ENCODE measurements at places on chromosomes 3 and 15.

DNA sequence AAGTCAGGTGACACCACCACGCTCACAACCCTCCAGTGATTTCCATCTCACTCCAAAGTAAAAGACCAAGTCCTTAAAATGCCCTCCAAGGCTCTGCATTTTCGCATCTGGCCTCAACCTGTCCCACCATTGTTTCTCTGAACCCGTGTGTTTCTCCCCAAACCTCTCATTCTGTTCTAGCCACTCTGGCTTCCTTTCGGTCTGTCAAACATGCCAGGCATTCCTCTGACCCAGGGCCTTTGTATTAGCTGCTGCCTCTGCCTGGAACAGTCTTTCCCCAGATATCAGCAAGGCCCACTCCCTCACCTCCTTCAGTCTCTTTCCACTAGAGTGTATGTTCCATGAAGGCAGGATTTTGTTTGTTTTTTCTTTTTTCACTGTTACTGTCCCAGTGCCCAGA lies 16.0 kb downstream of the MAP2K5 start:
- no peak for DNase-seq

GRCh38 chr3:77014226-77014625 lies 25.7 kb upstream of the ROBO2 start:
- no peak for DNase-seq

GRCh38 chr3:30625541-30626438 lies 19.4 kb downstream of the TGFBR2 start:
- no peak for DNase-seq

- DNase-seq, result no peak
Observed at GRCh38 chr15:75104804-75105557, 81.6 kb downstream of the PPCDC start.

DNA sequence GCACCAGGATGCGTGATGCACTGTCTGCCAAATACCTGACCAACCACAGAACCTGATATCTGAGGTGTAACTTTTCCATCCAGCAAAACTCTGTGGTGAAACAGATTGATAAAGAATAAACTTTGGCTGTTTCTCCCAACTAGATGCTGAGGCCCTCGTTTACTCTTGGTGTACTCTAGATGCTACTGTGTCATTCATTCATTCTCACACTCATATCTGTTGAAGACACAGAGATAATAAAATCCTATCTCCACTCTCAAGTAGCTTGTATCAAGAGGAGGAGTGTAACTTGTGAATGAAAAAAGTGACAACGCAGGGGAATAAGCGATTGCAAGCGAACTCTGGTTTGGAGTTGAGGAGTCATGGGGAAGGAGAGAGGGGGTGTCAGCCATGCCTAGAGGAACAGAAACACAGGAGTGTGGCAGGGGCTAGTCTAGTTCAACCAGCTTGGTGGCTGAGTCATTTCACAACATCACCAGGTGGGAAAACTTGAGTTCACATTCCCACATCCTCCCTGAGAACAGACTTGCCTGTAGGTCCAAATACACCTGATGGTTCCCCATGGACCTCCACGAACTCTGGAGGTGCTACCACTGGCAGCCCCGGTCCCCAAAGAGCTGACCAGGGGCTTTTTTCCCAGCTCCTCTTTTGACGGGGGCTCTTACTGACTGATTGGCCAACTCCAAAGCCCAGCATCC lies 73.3 kb upstream of the SNRK start:
- DNase-seq, result no peak

GRCh38 chr15:56736308-56736707 lies 3.0 kb upstream of the ZNF280D start:
- no peak for DNase-seq

- DNase-seq, result peak; percentile 29
Observed at GRCh38 chr15:74614744-74615507, 710 bp upstream of the CLK3 start.

DNA sequence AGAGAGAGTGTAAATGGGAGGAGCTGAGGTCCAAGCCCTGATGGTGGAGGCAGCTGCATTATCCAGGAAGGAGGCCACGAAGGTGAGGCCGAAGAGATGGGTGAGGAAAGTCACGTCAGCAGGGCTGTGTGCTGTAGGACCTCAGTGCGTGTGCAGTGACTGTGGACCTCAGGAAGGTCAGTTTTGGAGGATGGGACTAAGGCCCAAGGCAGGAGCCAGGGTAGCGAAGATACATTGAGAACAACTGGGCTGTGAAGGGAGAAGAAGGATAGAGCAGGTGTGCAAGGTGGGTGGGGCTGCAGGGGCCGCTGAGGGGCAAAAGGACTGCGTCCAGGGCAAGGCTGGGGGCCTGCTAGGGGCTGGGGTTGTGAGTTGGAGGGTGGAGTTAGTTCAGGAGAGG lies 4.9 kb downstream of the KLHL40 start:
- no peak for DNase-seq

DNA sequence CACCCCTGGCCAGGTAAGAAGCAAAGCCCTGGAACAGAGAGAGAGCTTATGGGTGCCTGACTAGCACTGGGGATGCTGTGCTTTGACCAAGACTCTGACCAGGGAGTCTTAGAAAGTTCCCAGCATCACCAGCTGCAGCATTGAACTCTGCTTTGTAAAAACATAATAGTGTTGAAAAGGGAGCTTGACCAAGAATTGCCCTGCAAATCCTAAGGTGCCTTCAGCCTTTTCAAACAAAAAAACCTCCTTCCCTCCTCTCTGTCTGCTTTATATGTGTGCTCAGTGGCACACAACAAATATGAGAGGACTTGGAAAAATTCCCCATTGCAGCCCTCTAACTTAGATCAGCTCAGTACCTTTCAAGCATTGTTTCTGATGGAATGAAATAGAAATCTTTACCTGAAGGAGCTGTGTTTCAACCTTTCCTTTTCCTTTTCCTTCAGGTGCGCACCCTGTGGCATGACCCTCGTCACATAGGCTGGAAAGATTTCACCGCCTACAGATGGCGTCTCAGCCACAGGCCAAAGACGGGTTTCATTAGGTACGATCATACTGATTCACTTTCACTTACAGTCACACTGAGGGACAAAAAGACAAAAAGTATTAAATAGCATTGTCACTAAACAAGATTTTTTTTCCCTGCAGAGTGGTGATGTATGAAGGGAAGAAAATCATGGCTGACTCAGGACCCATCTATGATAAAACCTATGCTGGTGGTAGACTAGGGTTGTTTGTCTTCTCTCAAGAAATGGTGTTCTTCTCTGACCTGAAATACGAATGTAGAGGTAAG lies 13.0 kb downstream of the THBS1 start:
- no peak for DNase-seq

GRCh38 chr3:114294940-114295480 lies 1.2 kb downstream of the TIGIT start:
- no peak for DNase-seq

DNA sequence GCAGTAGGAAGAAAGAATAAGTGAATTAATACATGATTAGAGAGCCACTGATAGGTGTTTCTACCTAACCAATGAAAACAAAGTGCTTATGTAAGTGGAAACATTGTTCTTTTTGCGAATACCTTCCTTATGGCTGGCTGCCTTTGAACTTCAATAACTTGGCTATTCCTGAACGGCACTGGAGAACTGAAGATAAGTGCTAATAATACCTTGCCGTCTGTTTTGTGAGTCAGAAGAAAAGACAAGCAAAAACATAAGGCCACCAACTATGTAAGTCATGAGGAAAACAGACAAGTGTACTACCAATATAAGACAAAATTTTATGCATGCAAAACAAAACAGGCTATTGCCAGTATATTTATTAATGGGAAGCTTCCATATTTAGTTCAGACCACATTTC lies 160.6 kb downstream of the SUCLG2 start:
- DNase-seq, result no peak
